GM10248 (cell line): ENCODE measurements at places on chromosomes 12 and 14.

DNA sequence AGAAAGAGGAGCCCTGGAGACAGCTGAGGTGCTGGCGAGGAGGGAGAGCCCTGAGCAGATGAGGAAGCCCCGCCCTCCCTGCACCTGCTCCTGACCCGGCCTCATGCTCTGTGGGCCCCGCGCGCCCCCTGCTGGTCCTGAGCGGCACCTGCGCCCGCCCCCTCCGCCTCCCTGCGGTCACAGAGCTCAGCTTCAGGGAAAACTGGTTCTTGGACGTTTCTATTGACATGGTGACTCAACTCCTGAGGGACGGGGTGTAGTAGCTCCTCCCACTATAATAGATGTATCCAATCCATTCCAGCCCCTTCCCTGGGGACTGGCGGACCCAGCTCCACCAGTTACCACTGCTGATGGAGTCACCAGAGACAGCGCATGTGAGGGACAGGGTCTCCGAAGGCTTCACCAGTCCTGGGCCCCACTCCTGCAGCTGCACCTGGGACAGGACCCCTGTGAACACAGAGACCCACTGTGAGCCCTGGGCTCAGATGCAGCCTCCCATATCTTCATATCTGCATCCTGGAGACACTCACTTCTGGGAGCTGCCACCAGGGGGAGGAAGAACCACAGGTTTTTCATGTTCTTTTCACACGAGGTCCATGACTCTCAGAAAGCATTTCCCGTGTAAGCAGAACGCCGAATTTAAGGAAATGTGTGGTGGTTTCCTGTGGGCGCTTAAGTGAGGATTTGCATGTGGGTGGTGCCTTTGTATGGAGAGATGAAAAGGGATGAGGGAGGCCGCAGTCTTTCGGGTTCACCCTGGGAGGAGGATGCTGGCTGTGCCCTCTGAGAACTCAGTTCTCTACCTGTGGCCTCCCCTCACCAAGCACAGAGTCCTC lies 1346.4 kb downstream of the TMEM121 start:
- peak; percentile 66 for DNase-seq

- DNase-seq, result no peak
Observed at GRCh38 chr12:54136844-54137580, 51.8 kb downstream of the SMUG1 start.

DNA sequence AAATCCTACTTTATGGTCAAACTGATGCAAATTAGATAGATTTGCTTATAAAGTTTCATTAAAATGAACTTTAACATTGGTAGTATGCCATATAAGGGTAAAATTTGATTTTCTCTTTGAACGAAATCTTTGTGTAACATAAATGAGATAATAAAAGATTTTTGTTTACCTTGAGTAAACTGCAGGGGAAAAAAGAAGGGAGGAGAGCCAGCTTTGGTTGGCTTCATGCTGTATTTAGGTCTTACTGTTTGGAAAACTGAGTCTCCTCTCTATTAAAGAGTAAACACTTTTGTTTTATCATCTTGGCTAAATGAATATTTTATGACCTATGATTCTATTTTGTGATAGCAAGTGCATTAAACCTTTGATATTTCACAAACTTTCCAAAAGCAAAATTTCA lies 267.6 kb downstream of the IPO8 start:
- DNase-seq, result no peak

- DNase-seq, result no peak
Observed at GRCh38 chr14:83594874-83595273, 1935.1 kb upstream of the FLRT2 start.

- no peak for DNase-seq
Observed at GRCh38 chr14:56896922-56897321, 86.6 kb upstream of the OTX2 start.

DNA sequence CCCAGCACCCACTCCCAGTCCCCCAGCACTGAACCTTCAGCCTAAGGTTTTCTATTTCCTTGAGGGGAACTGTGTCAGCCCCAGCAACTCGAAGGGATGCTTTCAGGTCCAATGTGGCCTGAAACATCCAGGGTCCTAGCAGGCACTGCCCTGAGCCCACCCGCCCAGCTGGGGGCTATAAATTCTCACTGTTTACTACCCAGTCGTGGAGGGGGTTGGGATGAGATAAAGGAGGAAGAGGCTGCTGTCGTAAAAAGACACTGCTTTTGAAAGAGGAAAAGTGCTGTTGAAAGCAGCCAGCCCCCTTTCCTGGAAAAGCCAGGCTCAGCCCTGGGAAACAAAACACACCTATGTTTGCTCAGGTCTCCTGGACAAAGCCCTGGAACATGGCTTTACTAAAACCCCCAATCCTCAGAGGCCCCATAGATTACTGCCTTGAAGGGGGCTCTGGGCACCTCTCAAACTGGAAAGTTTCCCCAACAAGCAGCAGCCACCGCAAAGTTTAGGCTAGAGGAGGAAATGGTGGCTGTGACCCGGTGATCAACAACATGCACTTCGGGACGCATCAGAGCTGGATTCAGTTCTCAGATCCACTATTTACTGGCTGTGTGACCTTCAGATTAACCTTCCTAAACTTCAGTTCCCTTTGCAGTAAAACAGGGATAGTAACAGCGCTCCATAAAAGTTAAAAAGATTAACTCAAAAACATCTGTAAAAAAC lies 51.0 kb downstream of the ACTN1 start:
- DNase-seq, result no peak

DNA sequence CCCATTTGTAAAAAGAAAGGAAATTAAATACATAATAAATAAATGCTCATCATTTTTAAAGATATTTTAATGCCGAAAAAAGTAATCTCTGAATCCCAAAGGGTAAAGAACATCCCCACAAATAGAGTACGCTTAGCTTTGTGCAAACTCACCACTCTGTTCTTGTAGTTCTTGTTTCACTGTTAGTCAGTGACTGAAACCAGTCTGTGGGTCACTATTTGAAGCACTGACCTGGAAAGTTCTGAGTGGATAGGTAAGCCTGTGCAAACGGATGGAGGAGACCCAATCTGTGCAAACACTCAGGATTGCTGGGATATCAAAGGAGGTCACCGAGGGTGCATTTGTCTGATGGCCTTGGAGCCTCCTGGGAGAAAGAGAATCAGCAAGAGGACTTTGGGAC lies 68.1 kb upstream of the TSPAN11 start:
- no peak for DNase-seq

GRCh38 chr12:93943780-93944179 lies 204.6 kb upstream of the PLXNC1 start:
- DNase-seq, result no peak

DNA sequence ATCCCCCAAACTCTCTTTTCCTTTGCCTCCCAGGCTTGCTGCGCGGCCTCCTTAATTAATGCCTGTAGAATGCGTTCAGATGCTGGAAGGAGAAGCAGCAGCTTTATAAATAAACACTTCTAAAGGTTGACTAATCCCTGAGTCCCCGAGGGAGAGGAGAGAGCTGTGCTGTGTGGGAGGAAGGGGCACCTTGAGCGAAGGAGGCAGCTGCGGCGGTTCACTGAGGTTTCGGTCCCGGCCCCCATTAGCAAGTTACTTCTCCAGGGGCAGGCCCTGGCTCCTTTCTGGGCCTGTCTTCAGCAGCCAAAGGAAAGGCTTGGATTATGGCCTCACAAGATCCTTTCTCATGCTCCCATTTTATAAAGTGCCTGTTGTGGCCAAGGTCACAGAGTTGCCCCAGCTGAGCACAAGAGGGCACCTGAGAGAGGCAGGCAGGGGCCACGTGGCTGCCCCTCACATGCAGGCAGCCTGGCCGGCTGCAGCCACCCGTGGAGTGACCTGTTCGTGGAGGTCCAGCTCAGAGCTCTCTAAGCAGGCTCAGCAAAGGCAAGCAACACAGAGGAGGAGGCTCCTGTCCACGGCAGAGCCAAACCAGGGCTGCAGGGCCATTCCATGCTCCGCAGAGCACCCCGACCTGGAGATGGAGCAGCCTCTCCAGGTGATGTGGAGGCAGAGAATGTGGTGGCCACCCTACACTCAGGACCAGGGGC lies 15.0 kb upstream of the CACNA2D4 start:
- peak; percentile 71 for DNase-seq

DNA sequence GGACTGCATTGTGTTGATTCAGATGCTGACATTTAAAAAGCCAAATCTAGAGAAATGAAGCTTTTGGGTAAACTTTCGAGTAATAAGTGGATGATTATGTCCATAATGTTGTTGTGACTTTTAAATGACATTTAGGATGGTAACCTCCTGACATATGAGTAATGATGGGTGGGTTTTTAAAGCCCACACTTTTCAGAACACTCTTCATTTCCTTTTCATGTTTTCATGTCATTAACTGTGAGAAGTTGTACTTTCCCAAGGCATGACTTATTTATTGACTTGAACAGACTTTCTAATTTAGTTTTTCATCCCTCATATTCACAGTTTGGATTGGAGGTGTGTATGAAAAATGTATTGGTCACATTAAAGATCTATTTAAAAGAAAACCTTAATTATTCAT lies 35.5 kb downstream of the RGS6 start:
- DNase-seq, result no peak

- no peak for DNase-seq
Observed at GRCh38 chr12:72505227-72505626, 233.1 kb downstream of the TRHDE start.

- DNase-seq, result peak; percentile 65
Observed at GRCh38 chr12:2959505-2960389, 550 bp downstream of the TEAD4 start.

- DNase-seq, result no peak
Observed at GRCh38 chr14:26078561-26078960, 519.3 kb downstream of the NOVA1 start.

GRCh38 chr12:26606911-26607310 lies 226.1 kb downstream of the ITPR2 start:
- no peak for DNase-seq

DNA sequence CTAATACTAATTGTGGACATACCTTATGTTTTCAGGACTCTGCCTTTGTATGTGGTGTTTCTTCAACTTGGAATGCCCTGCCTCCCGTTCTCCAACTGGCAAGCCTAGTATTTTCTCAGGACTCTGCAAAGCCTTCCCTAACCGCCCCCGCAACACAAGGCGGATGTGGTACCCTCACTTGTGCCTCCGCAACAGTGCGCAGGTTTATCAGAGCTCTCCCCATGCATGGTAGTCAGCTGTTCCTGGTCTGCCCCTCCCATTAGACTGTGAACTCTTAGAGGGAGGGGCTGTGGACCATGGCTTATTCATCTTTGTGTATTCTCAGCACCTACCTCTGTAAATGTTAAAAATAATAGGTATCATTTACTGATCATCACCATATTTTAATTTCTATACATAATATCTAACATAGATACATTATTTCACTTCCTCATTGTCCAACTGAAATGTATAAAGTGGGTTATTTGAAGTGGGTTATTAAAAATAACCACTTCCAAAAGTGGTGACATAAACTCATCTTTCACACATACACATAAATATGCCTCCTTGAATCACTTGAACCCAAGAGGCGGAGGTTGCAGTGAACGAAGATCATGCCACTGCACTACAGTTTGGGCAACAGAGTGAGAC lies 9.0 kb downstream of the LPAR5 start:
- peak; percentile 62 for DNase-seq

GRCh38 chr12:101877806-101878242 lies 444 bp downstream of the DRAM1 start:
- DNase-seq, result peak; percentile 37

GRCh38 chr14:28243600-28243999 lies 523.0 kb upstream of the FOXG1 start:
- no peak for DNase-seq

DNA sequence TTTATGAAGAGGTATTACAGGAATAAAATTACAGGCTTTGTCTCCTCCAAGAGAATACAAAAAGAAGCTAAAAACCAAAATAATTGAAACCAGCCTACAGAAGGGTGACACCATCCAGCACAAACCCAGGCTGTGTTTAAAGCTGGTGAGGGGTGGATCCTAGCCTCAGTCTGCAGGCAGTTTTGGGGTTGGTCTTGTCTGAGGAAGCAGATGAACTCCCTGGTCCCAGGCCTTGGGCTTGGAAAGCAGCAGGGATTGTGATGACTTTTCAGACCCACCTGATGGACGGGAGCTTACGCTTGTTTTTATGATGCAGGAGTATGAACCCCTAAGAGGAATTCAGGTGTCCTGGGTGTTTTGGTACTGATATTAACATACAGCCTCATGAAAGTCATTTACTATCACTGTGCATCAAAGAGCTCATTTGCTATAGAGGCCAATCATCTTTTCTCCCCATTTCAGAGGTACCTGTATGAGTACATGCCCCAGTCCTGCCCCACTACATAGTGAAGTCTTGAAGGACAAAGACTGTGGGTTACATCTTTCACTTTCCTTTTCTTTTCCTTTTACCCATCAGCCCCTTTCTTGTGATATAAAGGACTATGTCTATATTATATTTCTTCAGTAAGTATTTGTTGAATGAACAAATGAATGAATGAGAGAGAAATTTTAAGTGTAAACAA lies 18.1 kb downstream of the PRICKLE1 start:
- DNase-seq, result no peak

- DNase-seq, result no peak
Observed at GRCh38 chr12:49537752-49538509, 899 bp upstream of the KCNH3 start.

GRCh38 chr14:20499108-20499507 lies 6.2 kb upstream of the RNASE10 start:
- no peak for DNase-seq

- no peak for DNase-seq
Observed at GRCh38 chr14:68553311-68553710, 239.6 kb downstream of the ZFP36L1 start.

- DNase-seq, result no peak
Observed at GRCh38 chr12:67759829-67760228, 111.3 kb downstream of the DYRK2 start.

DNA sequence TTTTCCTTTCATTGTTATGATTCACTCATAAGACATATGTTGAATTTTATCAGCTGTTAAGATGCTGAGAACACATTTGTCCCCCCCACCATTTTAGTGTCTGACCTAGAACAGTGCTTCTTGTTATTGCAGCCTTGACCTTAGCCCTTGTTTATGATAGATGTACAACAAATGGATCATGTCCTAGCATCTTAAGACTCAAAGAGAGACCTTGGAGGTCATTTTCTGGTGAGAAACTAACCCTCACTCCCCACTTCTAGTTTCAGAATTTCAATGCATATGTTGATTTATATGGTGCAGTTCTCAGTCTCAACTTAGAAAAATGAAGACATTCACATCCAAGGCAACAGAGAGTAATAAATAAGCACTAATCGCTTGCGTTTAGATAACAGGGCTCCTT lies 391.2 kb downstream of the AEBP2 start:
- no peak for DNase-seq

DNA sequence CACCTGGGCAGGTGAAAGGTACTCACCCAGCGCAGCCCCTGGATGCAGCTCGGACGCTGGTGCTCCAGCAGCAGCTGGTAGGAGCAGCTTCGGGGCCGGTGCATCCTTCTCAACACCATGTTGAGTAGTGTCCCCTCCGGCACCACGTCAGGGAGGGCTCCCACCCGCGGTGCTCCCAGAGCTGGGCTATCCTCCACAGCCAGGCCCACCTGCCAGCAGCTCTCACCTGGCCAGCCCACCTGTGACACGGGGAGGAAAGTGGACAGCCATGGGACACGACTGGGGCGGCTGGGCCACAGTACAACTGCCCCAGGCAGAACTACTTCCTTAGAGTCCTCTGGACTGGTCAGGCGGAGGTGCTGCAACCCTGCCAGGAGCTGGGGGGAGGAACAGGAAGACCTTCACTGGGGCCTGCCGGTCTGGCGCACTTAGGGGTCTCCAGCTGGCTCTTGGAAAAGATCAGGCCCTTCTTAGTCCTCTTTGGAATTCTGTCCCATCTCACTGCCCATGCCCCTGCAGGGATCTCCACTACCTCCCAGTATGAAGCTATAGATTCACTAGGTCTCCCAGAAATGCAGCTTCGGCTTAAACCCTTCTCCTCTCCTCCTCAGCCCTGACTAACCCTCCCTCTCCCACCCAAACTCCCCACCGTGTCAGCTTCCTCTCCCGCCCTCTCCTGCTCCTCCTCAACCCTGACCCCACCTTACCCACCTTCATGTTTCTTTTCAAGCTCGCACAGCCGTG lies 668 bp downstream of the RAPGEF3 start:
- DNase-seq, result no peak
